ENCODE measurements at places on chromosomes 16 and 17. TPM values are rescaled to one million over a fixed set of nuclear protein-coding genes. Genes with fewer than 3 reads are reported as not detected.

KRT31 gene
- 38.5 TPM for total RNA-seq

- H3K36me3 ChIP-seq = peaks cover 85% of the 10 kb centered on the region
- DNase-seq = no peak
- H3K27ac ChIP-seq = no peak overlapping the region
- H3K4me1 ChIP-seq = no peaks in the 10 kb centered on the region
- H3K27me3 ChIP-seq = no peaks in the 10 kb centered on the region
These were observed 22.4 kb upstream of the LGALS9 start for GRCh38 chr17:27608328-27609230.

- H3K27ac ChIP-seq = no peak overlapping the region
- DNase-seq = no peak
- H3K4me1 ChIP-seq = peaks cover 20% of the 10 kb centered on the region
- peaks cover 62% of the 10 kb centered on the region for H3K27me3 ChIP-seq
These were observed 18.0 kb upstream of the JPH3 start for GRCh38 chr16:87584271-87584670.

DNA sequence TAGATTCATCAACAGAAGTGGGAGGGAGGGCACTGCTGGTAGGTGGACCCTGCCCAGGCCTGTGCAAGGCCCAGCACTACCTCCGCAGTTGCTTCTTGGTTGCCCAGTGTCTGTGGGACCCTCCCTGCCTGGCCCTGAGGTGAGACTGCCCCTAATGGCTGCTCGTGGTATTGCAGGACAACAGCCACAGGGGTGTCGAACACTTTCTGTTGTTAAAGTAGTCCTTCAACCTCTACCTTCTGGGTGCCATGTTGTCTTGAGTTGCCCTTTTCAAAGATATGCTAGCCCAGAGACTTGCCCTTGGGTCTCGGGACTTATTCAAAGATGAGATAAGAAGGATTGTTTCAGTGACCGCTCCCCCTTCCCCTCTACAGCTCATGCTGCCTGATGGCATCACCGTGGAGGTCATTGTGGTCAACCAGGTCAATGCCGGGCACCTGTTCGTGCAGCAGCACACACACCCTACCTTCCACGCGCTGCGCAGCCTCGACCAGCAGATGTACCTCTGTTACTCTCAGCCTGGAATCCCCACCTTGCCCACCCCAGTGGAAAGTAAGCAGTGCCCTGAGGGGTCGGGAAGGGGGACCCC lies 29.1 kb downstream of the AKAP1 start:
- no peaks in the 10 kb centered on the region for H3K27me3 ChIP-seq
- peaks cover 24% of the 10 kb centered on the region for H3K4me1 ChIP-seq
- H3K4me3 ChIP-seq = no peak overlapping the region
- no peak overlapping the region for H3K27ac ChIP-seq
